ENCODE measurements at places on chromosomes 1 and 21.

DNA sequence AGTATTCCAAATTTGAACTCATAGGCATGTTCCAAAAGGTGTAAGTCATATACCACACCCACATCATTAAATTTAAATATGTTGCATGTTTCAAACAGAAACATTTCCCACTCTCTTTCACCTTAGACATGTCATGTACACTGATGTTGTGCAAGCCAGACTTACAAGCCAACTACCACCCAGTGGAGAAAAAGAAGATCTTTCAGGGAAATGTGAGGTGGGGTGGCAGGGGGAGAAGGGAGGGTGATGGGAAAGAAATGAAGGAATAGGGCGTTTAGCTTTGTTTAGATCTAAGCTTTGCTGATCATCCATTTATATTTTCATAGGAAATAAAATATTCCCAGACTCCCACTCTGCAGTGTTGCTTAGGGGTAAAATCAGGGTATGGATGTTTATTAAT lies 1.6 kb downstream of the NEGR1 start:
- DNase-seq = no peak

DNA sequence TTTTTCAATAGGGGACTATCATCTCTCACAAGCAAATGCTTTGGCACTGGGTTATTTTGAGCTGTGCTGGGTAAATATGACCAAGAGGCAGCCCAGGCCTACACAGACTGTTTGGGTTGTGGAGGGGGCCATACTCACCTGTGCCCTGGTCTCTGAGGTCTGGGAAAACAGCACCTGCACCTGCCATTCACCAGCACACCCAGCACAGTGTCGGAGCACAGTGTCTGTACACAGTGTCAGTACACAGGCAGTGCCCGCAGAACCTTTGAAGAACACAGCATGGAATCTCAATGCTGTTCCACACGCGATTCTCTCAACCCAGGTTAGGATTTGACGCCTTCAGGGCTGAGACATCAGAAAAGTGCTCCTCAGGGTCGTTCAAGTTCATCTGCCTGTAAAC lies 35.0 kb upstream of the FAM89A start:
- no peak for DNase-seq

- no peak for DNase-seq
These were observed 157.6 kb upstream of the EDN2 start for GRCh38 chr1:41641941-41642527.

DNA sequence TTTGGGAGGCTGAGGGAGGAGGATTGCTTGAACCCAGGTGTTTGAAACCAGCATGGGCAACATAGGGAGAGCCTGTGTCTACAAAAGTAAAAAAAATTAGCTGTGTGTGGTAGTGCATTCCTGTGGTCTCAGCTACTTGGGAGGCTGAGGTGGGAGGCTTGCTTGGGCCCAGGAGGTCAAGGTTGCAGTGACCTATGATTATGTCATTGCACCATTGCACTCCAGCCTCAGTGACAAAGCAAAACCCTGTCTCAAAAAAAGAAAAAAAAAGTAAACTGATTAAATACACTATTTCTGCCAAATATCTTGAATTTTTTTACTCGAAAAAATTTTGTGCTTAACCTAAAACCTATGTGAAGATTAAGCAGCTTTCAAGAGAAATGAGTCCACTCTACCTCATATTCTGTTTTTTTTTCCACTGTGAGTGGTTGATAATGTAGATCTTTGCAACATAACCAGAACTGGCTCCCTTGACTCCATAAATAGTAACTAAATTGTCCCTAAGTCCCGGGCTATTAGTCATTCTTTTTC lies 19.4 kb upstream of the ZNF281 start:
- DNase-seq = no peak

GRCh38 chr1:223177681-223178080 lies 34.6 kb upstream of the TLR5 start:
- no peak for DNase-seq

GRCh38 chr1:221736714-221737113 lies 5.2 kb downstream of the DUSP10 start:
- no peak for DNase-seq

GRCh38 chr1:25804244-25804963 lies 4.4 kb downstream of the SELENON start:
- no peak for DNase-seq

All from stimulated activated CD4-positive, alpha-beta T cell treated with anti-CD3 and anti-CD28 coated beads, Interleukin-1b, Interleukin-23, amount 100 ng/mL, for 1 hour (primary cell).